ENCODE measurements at places on chromosomes 4 and X. TPM values are rescaled to one million over a fixed set of nuclear protein-coding genes. Genes with fewer than 3 reads are reported as not detected.
A peak's percentile ranks its signal among the peaks of the same experiment; 100 is the strongest.

GRCh38 chr4:153005899-153006381 lies 69.8 kb downstream of the FHDC1 start:
- H3K27me3 ChIP-seq, result no peaks in the 10 kb centered on the region
- no peak overlapping the region for H3K27ac ChIP-seq
- no peaks in the 10 kb centered on the region for H3K4me1 ChIP-seq
- no peak for DNase-seq

GABRE gene
- 122 TPM for total RNA-seq

DNA sequence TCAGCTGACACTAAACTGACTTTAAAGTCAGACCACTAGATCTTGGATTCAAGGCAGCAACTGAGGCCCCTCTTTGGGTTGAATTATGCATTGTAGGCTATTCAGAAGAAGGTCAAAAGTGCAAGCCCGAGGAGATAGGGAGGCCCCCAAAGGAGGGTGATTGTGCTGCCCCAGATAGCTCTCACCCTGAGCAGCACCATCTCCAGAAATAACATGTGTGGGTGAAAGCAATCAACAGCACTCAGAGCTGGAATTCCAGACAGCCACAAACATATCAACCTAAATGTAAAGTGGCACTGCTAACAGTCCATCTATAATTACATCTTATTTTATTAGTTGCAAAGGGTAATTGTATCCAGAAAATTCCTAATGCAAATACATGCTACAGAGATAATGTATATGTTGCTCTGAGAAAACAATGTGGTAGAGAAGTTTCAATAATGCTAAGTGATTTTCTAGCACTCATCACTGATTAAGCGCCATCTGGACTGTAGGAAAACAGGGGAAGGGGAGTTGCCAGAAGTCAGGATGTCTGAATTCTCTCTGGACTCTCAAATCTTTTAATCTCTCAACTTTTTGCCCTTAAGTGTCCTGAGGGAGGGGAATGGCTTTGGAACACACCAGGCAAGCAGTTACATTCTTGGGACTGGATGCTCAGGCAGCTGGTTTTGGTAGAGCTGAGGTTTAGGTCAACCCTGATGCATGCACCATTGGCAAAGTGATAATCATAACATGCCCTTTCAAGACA lies 61.8 kb upstream of the SFRP2 start:
- no peak overlapping the region for H3K27ac ChIP-seq
- no peaks in the 10 kb centered on the region for H3K4me1 ChIP-seq
- no peak overlapping the region for H3K4me3 ChIP-seq
- no peak for DNase-seq
- no peaks in the 10 kb centered on the region for H3K36me3 ChIP-seq
- H3K27me3 ChIP-seq, result no peaks in the 10 kb centered on the region

DNA sequence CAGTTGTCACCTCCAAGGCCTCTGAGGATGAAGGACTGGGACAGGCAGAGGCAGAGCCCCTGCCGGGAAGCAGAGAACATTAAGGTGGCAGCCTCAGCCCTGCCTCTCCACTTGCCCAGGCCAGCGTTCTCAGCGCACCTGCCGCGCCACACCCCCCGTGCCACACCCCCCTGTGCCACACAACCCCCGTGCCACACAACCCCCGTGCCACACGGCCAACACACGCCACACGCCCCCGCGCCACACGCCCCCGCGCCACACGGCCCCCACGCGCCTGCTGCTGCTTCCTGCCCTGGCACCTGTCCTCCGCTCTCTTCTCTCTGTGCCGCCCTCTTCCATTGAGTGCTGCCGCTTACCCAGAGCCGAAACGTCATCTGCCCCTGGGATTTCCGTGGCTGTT lies 58.0 kb upstream of the ZFP42 start:
- H3K27me3 ChIP-seq, result no peaks in the 10 kb centered on the region
- H3K27ac ChIP-seq, result no peak overlapping the region
- H3K4me1 ChIP-seq, result no peaks in the 10 kb centered on the region

DMP1 gene
- not detected for total RNA-seq

DNA sequence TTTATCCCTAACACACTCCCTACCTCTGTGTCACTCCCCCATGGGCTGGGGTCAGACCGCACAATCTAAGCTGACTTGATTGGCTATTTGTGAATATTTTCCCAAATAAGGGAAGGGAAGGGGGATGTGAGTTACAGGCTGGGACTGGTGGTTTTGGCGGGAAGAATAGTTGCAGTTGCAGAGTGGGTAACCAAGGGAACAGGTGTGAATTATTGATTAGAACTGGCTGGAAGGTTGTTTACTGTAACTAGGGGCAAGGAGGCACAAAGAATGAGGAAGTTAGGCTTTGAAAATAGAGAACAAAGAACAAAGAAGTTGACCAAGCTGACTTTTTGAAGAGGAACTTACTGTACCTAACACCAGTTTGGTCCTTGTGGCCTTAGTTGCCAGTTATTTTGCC lies 88.0 kb upstream of the XAGE2 start:
- DNase-seq, result no peak
- H3K36me3 ChIP-seq, result no peaks in the 10 kb centered on the region
- no peak overlapping the region for H3K4me3 ChIP-seq

GRCh38 chr4:140096483-140096861 lies 57.5 kb downstream of the MAML3 start:
- peaks cover 4% of the 10 kb centered on the region for H3K4me1 ChIP-seq
- H3K4me3 ChIP-seq, result no peak overlapping the region
- peak overlapping the region; percentile 29 for H3K27ac ChIP-seq
- no peak for DNase-seq

GRCh38 chr4:183906739-183907651 lies 1.9 kb downstream of the STOX2 start:
- peak overlapping the region; percentile 30 for H3K4me3 ChIP-seq
- H3K27me3 ChIP-seq, result no peaks in the 10 kb centered on the region
- DNase-seq, result no peak
- H3K27ac ChIP-seq, result no peak overlapping the region
- H3K4me1 ChIP-seq, result no peaks in the 10 kb centered on the region
